ENCODE measurements at places on chromosomes 7 and 10.

GRCh38 chr10:30744106-30744505 lies 114.6 kb upstream of the LYZL2 start:
- no peak for DNase-seq

DNA sequence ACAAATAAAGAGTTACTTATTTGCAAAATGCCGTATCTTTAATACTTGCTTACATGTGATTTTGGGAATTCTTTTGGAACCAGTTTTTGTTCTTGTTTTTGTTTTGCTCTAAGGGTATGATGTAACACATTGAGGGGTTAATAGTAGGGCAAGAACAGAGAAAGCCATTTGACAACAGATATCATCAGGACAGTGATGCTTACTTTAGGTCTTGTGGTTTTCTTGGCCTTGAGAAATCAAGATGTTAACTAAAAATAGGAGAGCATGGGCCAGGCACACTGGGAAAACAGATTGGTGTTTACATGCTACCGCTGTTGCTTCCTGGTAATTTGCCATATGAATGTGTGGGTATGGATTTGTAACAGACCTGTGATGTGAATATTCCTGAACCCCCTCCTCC lies 3.7 kb downstream of the SAMD8 start:
- DNase-seq, result no peak

DNA sequence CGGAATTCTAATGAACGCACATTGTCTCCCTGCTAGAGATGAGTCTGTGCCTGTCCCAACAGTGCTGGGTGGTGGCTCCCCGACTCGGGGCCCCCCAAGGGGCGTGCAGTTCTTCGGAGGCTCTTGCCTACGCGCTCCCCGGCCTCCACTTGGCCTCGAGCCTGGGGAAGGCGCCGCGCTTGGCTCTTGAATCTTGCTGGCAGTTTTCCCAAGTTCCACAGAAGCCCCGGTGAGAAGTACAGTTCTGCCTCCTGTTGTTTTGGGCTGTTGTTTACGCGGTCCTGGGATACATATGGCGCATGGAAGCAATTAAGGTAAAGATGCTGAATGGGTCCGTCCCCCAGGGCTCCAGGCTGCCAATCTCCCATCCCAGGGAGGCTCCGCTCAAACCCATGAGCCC lies 32.6 kb upstream of the UNCX start:
- no peak for DNase-seq

DNA sequence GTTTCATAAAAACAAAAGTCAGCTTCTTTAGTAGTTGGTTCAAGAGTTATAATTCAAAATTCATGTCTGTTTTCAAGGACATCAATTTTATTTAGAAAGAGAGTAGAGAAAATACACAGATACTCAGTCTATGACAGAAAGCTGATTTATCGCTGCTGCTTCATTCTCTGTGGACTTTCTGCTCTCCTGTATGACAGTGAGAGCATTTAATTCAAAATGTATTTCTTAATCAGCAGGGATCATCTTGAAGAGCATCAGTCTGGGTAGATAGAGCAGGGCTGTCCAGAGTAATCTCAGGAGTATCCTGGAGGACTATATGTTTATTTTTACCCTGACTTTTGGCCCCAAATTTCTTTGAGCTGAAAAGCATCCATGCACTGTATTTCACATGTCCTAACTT lies 1676.7 kb downstream of the REEP3 start:
- no peak for DNase-seq
